ENCODE measurements at places on chromosomes 7 and 10. TPM values are rescaled to one million over a fixed set of nuclear protein-coding genes. Genes with fewer than 3 reads are reported as not detected.

ZCCHC24 gene
- total RNA-seq, result 1.5 TPM

CYP2W1 gene
- not detected for total RNA-seq

CFAP69 gene
- total RNA-seq, result 1.1 TPM

LIPK gene
- total RNA-seq, result 0.48 TPM

LAMB1 gene
- 60.5 TPM for total RNA-seq

ADGRA1 gene
- total RNA-seq, result not detected

SLC16A9 gene
- total RNA-seq, result 2.7 TPM

TMEM176A gene
- total RNA-seq, result not detected

AKR1C2 gene
- total RNA-seq, result 721 TPM

PPP1R9A gene
- total RNA-seq, result 0.85 TPM

ZNF33A gene
- 21.5 TPM for total RNA-seq

ASZ1 gene
- total RNA-seq, result not detected

TCAF2 gene
- total RNA-seq, result 4.1 TPM

SLC26A3 gene
- total RNA-seq, result not detected

ZC3HAV1 gene
- 20.5 TPM for total RNA-seq

GJD4 gene
- not detected for total RNA-seq

CHST3 gene
- 20.0 TPM for total RNA-seq

ST7 gene
- 15.8 TPM for total RNA-seq

POU6F2 gene
- total RNA-seq, result not detected

ADAMTS14 gene
- total RNA-seq, result not detected

NPY gene
- not detected for total RNA-seq

SPDYE18 gene
- not detected for total RNA-seq

SPDYE6 gene
- not detected for total RNA-seq
